Anterior cingulate cortex (tissue), 58 donors: ENCODE measurements at places on chromosomes 2 and 18.
A peak's percentile ranks its signal among the peaks of the same experiment; 100 is the strongest.

DNA sequence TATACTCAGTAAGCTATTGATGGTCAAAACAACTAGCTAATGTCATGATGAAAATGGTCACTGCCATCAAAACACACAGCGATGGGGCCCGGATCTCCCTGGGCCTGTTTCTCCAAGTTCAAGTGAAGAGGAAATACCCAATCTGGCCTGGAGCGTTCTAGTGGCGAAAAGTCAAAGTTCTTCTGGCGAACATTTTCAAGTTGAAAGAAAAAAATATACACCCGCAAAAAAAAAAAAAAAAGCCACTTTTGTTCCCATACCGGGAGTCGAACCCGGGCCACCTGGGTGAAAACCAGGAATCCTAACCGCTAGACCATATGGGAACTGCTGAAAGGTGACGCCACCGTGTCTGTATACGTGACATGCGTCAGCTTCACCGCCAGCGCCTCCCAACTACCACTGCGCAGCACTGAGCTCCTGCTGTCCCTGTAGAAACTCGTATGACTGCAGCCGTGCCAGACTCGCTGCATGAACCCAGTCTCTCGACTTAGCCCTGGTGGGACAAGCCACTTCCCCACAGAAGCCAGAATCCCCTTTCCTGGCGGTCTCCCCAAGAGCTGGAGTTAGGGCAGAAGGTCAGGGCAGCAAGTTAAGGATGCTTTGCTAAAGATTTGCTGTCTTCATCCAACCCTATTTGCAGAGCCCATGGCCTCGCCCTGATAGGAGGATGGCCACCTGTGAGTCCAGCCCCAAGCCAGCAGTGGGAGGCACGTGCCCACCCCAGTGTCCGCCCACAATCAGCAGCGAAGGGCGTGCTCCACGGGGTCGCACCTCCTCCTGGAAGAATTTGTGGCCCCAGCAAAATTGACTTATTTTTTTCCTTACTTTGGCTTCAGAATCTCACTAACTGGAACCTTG lies 5.6 kb upstream of the IMP4 start:
- peak; percentile 78 for DNase-seq

- DNase-seq, result no peak
Observed at GRCh38 chr2:176398243-176399073, 129.2 kb downstream of the MTX2 start.

DNA sequence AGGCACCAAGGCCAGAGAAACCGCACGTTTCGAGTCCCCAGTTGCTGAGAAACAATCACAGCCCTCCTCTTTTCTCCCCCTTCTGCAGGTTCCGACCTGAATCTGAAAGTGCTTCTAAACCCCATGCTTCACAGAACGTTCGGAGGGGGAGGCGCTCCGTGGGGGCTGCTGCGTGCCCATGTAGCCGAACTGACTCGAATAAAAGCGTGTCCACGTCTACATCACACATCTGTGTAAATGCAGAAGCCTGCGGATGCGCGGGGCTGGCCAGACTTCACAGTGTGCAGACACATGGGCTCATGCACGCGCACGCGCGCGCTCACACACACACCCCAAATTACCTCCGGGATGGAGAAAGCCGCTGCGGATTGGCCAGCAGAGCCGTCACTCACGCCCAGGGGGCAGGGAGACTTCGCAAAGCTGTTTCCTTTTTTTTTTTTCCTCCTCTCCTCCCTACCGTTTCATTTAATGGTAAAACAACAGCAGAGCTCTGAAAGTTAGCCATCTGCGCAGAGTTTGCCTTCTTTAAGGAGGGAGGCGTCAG lies 2.3 kb downstream of the ZNF516 start:
- DNase-seq, result peak; percentile 85

GRCh38 chr2:14996351-14997014 lies 364.0 kb downstream of the LRATD1 start:
- DNase-seq, result no peak

DNA sequence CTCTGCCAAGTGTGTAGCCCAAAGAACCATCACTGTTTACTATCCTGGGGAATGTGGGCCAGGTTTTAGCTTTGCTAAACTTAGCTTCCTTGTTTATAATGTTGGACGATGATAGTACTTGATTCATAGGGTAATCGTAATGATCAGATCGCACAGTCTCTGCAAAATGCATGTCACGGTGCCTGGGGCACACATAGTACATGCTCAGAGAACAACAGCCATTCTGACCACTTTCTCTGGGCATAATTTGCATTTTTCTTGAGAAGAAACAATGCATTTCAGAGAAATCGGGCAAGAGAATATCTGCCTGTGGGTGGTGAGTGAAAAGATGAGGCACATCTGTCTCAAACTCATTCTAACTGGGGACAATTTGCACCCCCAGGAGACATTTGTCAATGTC lies 16.3 kb downstream of the ACKR3 start:
- DNase-seq, result no peak

DNA sequence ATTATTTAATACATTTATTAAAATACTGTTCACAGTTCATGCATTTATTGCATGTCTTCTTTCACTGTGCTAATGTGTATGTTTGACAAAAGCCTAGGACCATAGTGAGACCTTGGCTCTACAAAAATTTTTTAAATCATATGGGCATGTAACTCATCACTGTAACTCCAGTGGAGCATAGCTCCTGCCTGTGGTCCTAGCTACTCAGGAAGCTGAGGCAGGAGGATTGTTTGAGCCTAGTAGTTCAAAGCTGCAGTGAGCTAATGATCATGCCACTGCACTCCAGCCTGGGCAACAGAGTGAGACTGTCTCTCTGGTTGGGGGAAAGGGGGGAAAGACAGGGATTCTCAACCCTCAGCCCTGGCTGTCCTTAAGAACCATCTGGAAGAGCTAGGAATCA lies 137.8 kb downstream of the PRKCE start:
- DNase-seq, result no peak

DNA sequence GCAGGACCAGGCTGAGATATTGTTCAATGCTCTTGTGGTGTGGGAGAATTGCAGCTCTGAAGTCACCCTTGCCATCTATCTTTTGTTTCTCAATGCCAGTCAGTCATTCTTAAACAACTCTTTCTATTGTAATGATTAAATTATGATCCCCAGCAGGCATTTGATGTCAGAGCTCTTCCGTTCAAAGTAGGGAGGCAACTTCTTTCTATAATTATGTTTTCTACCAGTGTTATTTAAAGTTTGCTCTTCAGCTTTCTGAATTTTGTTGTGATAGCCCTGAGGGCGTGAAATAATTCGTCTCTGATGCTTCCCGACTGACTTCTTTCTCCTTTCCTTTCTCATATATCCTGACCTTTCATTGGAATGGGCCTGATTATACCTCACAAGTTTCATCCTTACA lies 161.4 kb upstream of the KLHL14 start:
- DNase-seq, result no peak

GRCh38 chr2:70984576-70985282 lies 6.3 kb downstream of the ANKRD53 start:
- DNase-seq, result no peak

DNA sequence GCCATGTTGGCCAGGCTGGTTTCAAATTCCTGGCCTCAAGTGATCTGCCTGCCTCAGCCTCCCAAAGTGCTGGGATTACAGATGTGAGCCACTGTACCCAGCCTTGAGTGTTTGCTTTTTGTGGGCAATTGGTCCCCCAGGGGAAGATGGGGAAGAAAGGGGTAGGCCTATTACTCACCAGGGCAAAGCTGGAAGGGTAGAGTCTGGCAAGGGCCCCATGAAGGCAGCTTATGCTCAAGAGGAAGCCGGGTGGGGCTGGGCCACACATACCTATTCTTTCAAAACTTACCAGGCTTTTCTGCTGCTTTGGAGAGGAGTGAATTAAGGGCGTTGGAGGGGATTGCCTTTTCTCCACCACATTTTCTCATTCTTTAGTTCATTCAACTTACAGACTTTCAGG lies 24.5 kb upstream of the CD28 start:
- no peak for DNase-seq

GRCh38 chr18:32550963-32551362 lies 80.3 kb upstream of the GAREM1 start:
- no peak for DNase-seq

- no peak for DNase-seq
Observed at GRCh38 chr2:48707466-48707865, 48.1 kb downstream of the LHCGR start.

GRCh38 chr2:44360749-44361329 lies 455 bp downstream of the PREPL start:
- peak; percentile 40 for DNase-seq

DNA sequence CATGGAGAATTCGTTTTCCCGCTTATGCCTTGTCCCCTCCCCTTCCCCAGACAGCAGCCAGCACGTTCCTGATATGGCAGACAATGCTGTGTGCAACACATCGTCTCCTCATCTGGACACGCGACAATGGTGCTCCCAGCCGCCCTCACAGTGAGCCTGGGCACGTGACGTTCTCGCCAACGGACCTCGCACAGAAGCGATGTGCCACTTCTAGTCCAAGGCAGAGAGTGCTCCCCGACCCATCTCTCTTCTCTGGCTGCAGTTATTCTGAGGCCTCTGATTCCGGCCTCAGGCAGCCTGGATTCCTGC lies 505.4 kb downstream of the EIPR1 start:
- no peak for DNase-seq

DNA sequence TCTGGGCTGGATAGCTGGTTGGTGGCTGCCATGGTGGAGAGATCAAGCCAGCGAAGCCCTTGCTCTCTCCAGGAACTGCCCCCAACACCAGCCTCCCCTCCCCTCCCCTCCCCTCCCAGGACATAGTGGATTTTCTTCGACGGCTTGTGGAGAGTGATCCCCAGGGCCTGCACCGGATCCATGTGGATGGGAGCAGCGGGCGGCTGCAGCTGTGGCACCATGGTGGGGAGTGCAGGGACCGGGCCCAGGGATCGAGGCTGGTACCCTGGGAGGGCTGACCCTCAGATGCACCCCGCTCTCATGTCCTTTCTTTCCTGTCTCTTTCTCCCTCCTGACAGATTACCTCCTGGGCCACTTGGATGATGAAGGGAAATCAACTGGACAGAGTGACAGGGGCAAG lies 7.0 kb downstream of the TTC31 start:
- no peak for DNase-seq

GRCh38 chr2:218477247-218477646 lies 58.3 kb downstream of the VIL1 start:
- no peak for DNase-seq

- DNase-seq, result no peak
Observed at GRCh38 chr2:25410370-25410769, 68.6 kb upstream of the DNMT3A start.

GRCh38 chr2:42856891-42857632 lies 64.7 kb upstream of the HAAO start:
- DNase-seq, result no peak

- no peak for DNase-seq
Observed at GRCh38 chr2:43559391-43560230, 36.2 kb downstream of the THADA start.

- no peak for DNase-seq
Observed at GRCh38 chr2:222668494-222669154, 2.8 kb upstream of the MOGAT1 start.

- DNase-seq, result no peak
Observed at GRCh38 chr2:241156971-241157441, 6.7 kb downstream of the PPP1R7 start.

- no peak for DNase-seq
Observed at GRCh38 chr2:127563458-127564428, 28.3 kb downstream of the MYO7B start.

DNA sequence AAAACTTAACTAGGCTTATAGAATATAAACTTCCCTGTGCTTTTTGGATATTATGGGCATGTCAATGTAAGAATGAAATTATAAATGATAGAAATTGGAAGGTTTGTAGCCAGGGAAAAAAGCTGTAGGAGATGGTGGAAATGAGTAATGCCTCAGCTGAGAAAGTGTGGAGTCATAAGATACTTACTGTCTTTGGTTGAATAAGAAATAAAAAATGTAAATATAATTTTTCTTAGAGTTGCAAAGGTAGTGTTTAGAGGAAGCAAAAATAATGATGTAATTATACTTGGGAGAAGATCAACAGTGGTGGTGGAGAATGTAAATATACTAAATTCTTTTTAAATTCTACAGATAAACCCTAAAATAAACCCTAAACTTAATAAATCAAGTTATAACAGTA lies 26.2 kb upstream of the RND3 start:
- DNase-seq, result no peak

GRCh38 chr2:237588044-237588696 lies 2.4 kb downstream of the RAB17 start:
- no peak for DNase-seq

DNA sequence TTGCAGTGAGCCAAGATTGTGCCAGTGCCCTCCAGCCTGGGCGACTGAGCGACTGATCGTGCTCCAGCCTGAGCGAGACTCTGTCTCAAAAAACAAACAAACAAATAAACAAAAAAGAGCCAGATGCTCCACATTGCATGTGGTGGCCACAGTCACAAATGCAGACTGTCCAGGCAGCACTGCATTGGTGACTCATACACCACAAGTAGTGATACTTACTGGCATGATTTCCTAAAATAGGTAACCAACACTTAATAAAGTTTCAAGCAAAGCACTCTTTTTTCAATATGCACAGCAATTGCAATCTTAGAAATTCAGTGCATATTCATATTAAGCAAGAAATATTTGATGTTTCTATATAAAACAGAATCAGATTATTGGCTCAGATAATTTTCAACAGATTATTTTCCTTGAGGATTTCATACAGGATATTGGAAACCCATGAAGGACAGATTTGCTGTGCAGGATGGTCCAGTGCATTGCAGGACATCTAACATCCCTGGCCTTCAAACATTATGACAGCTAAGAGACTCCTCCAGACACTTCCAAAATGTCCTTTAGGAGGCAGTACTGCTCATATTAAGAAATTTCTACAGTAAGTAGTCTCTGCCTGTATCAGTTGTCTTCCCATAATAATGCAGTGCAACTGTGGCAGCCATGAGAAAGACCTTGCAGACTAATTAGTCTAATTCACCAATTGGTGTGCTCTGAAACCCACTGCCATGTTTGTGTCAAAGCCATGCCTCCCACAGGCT lies 10.5 kb upstream of the SLC1A4 start:
- DNase-seq, result no peak

DNA sequence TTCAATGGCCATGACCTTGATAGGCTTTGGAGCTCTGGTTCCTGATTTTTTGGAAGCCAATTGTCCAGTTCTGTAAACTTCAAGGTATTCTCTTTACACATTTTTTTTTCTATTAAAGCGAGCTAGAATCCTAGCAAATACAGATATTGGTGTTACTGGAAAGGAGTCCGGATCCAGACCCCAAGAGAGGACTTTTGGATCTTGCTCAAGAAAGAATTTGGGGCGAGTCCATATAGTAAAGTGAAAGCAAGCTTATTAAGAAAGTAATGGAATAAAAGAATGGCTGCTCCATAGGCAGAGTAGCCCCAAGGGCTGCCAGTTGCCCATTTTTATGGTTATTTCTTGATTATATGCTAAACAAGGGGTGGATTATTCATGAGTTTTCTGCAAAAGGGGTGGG lies 45.1 kb downstream of the CD8B2 start:
- no peak for DNase-seq

- no peak for DNase-seq
Observed at GRCh38 chr18:72410399-72410798, 133.7 kb downstream of the CBLN2 start.

- DNase-seq, result no peak
Observed at GRCh38 chr2:134900151-134900550, 18.5 kb upstream of the CCNT2 start.

GRCh38 chr2:101341421-101341820 lies 32.9 kb upstream of the RNF149 start:
- no peak for DNase-seq

- peak; percentile 50 for DNase-seq
Observed at GRCh38 chr18:37537868-37538525, 27.6 kb downstream of the CELF4 start.

GRCh38 chr2:42792087-42792582 lies 248 bp downstream of the HAAO start:
- DNase-seq, result peak; percentile 51

- no peak for DNase-seq
Observed at GRCh38 chr2:194725169-194725568, 931.9 kb upstream of the SLC39A10 start.

GRCh38 chr2:28390746-28391563 lies 1.7 kb upstream of the FOSL2 start:
- DNase-seq, result peak; percentile 87
